ENCODE measurements at places on chromosomes 2 and 18. TPM values are rescaled to one million over a fixed set of nuclear protein-coding genes. Genes with fewer than 3 reads are reported as not detected.

DNA sequence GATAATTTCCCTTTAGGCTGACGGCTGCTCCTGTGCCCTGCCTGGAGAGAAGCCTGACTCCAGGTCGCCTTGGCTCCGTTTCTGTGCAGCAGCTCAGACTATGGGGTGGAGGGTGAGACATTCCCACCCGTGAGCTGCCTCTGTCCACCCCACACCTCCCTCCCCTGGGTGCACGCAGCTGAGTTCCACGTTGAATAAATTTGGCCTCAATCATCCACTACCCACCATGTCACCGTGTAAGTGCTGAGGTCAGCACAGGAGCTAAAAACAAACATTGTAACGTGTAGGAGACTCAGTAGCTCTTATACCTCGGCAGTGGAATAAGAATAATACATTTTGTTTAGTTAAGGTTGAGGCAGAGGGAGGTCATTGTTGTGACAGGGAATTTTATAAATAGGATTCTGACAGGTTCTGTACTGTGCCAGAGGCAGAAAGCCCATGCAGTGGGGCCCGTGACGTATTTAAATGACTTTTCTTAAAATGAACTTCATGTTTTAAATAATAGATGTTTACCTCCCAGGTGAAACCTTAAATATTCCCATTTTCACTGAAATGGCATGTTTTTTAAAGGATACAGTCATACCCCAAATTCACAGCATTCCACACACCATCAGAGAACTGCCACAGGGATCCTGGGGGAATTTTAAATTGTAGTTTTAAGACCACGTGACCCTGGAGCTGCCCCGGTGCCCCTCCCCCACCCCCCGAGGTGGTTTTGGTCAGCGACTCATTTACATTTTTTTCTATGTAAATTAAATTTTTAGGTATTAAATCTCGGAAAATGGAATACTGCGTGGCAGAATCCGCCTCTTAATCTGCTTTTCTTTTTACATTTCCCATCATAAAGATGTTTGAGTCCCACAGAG lies 50.2 kb downstream of the NFATC1 start:
- no peak for DNase-seq

E2F6 gene
- total RNA-seq = 14.9 TPM

GRCh38 chr2:147325990-147326389 lies 518.8 kb upstream of the ACVR2A start:
- DNase-seq = no peak

STPG4 gene
- total RNA-seq = 0.28 TPM

EDAR gene
- total RNA-seq = not detected

Data from H1 (cell line).